ENCODE measurements at places on chromosomes 11 and 22.

GRCh38 chr11:103147627-103148026, 38.4 kb downstream of the DYNC2H1 start:
- no peak for DNase-seq

GRCh38 chr22:37105154-37105553, 4.4 kb downstream of the TMPRSS6 start:
- no peak for DNase-seq

- no peak for DNase-seq
Measured at GRCh38 chr11:127027789-127028188, 27.2 kb upstream of the KIRREL3 start.

- no peak for DNase-seq
Measured at GRCh38 chr11:118672846-118673245, 6.6 kb downstream of the TREH start.

DNA sequence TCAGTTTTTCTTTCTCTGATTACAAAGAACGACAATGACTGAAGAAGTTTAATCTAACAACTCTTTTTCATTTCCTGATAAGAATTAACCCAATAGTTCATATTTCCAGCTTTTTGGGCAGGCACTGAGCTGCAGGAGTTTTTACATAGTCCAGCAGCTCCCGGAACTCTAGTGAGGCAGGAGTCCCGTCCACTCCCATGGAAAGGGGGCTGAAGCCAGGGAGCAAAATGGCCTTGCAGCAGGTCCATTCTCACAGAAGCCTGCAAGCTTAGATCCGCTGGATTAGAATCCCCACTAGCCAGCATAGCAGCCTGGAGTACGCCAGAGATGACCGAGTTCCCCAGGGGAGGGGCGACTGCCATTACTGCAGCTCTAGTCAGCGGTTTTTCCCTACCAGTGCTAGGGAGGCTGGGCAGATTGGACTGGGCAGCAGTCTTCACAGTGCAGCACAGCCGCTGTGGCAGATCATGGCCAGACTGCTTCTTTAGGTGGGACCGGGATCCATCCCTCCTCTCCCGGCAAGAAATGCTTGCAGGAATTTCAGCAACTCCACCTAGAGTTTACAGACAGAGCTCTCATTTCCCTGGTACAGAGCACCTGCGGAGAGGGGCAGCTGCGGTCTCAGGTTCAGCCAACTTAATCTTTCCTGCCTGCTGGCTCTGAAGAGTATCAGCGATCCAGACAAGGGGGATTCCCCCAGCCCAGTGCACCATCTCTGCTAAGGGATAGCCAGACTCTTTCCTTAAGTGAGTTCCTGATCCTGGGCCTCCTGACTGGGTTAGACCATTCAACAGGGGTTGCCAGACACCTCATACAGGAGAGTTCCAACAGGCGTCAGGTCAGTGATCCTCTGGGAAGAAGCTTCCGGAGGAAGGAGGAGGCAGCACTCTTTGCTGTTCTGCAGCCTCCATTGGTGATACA, 742 bp upstream of the CASP4 start:
- DNase-seq, result no peak

GRCh38 chr11:134987822-134988221, 575.8 kb upstream of the B3GAT1 start:
- DNase-seq, result no peak

GRCh38 chr11:68193018-68193417, 20.1 kb downstream of the KMT5B start:
- DNase-seq, result no peak

DNA sequence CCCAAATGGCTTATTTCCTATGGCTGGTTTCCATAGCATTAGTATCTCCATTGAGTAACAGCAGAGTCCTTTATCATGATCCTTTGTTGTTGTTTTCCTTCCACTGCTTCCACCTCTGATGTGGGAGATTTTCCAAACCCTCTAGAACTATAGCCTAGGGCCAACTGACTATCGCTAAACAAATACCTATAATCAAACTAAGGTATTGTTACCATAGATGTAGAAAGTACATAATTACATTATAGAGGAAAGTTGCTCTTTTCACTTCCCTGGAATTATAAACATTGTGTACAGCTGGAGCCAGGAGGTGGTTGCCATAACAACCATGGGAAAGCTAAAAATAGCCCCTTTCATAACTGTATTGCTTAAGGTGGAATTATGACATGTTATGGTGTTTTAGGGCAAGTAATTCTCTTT, 47.0 kb upstream of the ALKBH3 start:
- DNase-seq, result no peak

GRCh38 chr11:83073258-83073657, 1.6 kb upstream of the RAB30 start:
- DNase-seq, result no peak

DNA sequence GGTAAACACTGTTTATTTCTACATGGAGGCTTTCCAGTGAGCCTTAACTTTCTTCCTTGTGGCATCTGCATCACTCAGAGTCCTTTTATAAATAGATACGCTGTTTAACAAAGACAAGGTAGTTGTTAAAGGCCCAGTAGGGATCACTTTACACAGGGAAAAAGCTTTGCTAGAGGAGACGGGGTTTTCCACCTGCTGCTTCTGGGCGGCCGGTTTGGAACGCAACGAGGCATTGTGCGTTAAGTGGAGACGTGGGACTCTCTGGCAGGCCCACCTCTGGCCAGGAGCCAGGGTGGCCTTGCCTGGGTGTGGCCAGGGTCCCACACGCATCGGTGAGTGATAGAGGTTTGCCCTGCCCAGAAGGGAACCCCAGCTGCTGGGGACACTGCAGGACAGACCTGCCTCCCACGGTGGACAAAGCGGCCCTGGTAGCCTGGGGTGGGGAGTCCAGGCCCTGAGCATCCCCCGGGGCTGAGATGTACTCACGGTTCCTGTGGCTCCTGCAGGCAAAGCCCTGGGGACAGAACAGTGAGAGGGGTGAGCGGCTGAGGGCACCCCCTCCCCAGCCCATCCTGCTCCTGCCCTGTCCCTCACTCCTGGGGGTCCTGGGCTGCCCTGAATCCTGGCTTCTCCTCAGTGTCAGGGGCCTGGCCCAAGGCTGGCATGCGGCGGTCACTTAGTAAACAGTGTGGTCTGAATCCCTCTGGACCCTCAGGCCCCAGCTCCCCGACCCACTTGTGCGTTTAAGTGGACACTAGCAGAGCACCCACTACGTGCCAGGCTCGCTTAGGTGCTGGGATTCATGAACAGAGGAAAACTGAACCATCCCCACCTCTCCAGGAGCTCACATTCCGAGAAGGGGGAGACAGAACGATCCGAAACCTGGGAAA, 4.2 kb downstream of the IL17REL start:
- no peak for DNase-seq

DNA sequence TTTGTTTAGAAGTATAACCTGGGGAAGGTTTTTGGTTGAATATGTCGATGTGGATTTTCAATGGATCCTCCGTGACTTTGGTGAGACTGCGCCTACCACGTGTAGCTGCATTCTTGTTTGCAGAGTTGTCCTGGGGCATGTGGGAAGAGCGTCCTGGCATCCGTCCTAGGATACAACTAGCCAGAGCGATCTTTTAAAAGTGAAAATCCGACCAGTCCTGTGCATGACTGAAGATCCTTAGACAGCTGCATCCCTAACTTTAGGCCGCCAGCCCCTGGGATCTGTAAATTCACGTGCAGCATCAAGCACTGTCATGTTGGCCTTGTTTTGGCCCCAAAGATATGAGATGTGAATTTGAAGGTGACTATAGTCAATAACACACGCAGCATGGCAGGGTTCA, 22.4 kb upstream of the THY1 start:
- no peak for DNase-seq

GRCh38 chr11:34466802-34467488, 28.2 kb downstream of the CAT start:
- no peak for DNase-seq

DNA sequence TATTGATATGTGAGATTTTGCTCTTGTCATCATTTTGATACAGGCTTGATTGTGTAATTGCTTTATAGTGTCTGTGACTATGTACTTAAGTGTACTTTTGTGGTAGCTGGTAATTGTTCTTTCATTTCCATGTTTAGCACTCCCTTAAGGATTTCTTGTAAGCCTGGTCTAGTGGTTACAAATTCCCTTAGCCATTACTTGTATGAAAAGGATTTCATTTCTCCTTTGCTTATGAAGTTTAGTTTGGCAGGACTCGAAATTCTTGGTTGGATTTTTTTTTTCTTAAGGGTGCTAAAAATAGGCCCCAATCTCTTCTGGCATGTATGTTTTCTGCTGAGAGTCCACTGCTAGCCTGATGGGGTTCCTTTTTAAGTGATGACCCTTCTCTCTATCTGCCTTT, 346.8 kb downstream of the JRKL start:
- no peak for DNase-seq

DNA sequence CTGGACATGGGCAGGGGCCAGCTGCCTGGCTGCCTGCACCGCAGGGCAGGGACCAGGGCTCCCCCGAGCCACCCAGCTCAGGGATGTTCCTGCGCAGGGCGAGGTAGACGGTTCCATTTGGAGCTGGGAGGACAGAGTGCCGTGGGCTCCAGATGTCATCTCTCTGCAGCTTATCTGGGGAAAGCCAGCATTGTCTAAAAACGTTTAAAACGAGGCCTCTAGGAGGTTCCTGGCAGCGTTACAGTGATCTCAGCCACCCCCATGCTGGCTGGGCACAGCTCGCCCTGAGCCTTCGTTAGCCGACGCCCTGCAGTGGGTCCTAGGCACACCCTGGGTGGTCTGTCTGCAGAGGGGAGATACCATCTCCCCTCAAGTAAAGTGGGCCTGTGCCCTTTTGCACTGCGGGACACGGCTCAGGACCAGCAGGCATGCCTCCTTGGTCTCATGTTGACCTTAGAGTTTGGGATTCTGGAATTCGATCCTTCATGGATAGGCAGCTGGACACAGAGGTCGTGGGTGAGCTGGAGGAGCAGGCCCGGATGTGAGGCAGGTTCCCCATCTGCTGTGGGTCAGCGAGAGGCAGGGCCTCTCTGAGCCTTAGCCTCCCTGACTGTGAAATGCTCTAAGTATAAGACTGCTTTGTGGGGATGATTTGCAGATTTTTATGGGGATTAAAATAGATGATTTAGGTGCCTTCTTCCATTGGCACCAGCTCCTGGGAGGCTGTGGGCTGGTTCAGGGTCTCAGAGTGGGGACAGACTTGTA, 14.1 kb downstream of the SYNGR1 start:
- DNase-seq, result no peak

GRCh38 chr11:44309478-44310205, at the start of gene ALX4:
TSS of gene ALX4 (minus strand) at chr11:44310139. CDS start at chr11:44310062, 77 bp downstream.
- no peak for DNase-seq

DNA sequence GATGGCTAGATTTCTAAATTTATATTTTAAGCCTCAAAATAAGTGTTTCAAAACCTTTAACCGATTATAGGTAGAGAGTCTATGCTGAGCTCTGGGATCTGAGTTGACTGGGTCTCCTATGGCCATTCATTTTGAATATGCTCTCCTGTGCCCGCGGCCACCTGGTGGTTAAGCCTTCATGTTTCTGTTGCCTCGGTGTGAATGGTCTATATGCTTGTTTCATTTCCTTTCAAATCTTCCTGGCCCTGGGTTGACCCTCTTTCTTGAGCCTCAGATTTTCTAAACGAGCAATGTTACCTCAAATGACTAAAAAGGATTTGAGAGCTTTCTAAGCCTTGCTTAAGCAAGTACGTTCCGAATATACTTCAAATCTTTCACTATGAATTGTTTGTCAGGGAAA, 789.4 kb upstream of the KIRREL3 start:
- no peak for DNase-seq

- DNase-seq, result no peak
Measured at GRCh38 chr11:9172389-9172788, 81.0 kb upstream of the SCUBE2 start.

- no peak for DNase-seq
Measured at GRCh38 chr11:61453695-61454094, 23.8 kb downstream of the SDHAF2 start.

DNA sequence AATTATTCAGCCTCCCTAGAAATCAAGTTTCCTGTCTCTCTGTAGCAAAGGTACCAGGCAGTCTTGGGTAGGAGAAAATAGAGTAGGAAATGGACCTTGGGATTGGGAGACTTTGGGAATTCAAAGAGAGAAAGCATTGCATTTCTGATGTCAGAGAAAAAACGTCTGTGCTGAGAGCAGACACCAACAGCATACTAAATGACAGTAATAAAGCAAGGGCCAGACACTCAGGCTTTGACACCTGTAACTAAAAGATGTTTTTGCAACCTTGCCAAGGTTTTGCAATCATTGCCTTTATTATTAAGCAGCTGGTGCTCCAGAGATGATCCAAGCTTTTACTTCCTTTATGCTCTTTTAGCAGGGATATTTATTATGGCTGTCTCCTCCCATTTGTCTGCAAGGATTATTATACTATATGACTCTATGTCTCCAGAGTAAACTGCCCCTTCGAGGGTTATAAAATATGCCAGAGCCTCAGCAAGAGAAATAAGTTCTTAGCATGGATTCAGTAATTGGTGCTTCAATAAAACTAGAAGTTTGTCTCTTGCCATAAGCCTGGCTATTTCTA, 85.2 kb upstream of the GRAMD1B start:
- no peak for DNase-seq

GRCh38 chr11:70538641-70539359, 140.5 kb downstream of the CTTN start:
- no peak for DNase-seq

GRCh38 chr11:2945031-2945756, 16.0 kb upstream of the PHLDA2 start:
- peak; percentile 73 for DNase-seq

DNA sequence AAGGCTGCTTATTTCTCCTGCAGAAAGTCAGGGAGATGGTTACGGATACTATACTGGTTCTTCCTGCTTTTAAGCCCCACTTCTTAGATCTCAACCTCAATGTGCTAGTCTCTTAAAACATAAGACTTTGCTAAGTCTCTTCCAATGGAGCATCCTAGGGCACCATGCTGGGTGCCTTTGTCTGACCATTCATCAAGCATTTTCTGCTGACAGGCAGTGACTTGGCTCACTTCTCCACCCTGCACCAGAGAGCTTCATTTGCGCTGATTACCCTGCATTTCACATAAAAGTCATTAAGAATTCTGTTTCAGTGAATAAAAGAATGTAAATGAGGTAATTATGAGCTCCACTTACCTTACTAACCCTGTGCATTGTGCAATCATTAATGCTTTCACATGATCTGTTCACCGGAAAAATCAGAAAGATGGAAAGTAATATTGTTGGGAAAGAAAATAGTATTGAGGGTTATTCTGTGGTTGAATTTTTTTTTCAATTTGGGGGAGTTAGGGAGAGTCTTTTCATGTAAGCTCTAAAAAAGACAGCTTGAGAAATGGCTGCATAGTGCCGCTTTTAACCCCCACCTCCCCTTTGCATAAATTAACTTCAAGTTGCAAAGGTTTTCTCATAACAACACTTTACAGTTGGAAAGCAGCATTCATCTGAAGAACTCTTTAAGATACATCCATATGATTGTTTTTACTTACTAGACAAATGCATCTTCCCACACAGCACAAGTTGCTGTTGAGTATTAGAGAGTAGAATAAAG, 677.3 kb upstream of the KIRREL3 start:
- no peak for DNase-seq

- DNase-seq, result no peak
Measured at GRCh38 chr11:70501051-70501901, 102.9 kb downstream of the CTTN start.

DNA sequence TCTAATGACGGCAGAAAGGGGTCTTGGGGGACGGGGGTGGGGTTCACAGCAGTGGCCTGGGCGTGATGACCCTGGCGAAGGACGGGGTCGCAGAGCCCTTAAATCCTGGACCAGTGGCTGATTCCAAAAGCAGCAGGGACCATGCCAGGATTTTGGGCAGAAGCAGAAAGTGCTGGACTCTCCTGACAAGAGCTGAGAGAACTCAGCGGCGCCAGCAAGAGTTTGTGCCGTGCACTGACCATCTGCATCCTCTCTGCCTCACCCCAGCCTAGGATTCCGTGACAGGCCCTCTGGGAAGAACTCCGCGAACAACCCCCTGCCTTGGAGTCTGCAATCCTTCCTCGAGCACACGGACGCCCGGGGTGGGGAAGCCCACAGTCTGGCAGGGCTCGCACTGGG, 644 bp upstream of the NDUFV1 start:
- no peak for DNase-seq
